Psoas muscle (tissue), 8 donors: ENCODE measurements at places on chromosomes 11 and 22. TPM values are rescaled to one million over a fixed set of nuclear protein-coding genes. Genes with fewer than 3 reads are reported as not detected.
A peak's percentile ranks its signal among the peaks of the same experiment; 100 is the strongest.

TENM4 gene
- 0.19 TPM for polyA plus RNA-seq

ABTB2 gene
- 4.5 TPM for polyA plus RNA-seq

DNA sequence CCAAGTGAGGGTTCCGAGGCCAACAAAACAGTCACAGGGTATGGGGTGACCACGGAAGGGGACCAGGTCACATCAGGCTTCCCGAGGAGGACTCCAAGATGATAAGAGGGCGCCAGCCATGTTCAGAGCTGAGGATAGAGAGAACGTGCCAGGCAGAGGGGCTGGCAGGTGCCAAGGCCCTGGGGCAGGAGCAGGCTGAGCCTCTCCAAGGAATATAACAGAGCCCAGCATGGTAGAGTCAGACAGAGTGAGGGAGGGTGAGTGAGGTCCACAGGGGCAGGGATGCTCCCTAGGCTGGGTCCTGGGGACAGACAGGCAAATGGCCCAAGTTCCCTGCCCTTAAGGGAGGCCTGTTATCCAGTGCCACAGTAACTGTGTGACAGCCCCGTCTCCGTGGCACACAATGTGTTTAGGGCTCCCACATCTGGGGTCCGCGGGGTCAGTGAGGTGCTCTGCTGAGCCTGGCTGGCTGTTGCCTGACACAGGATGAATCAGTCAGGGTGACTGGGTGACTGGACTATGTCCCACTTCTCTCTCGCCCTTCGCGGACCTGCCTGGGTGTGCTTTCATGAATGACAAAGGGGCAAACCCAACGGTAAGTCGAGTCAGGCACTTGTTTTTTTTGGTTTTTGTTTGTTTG is 105.3 kb downstream of the MPPED1 start:
- DNase-seq, result no peak

- DNase-seq, result no peak
Observed at GRCh38 chr11:8204025-8204424, 35.2 kb upstream of the RIC3 start.

DNA sequence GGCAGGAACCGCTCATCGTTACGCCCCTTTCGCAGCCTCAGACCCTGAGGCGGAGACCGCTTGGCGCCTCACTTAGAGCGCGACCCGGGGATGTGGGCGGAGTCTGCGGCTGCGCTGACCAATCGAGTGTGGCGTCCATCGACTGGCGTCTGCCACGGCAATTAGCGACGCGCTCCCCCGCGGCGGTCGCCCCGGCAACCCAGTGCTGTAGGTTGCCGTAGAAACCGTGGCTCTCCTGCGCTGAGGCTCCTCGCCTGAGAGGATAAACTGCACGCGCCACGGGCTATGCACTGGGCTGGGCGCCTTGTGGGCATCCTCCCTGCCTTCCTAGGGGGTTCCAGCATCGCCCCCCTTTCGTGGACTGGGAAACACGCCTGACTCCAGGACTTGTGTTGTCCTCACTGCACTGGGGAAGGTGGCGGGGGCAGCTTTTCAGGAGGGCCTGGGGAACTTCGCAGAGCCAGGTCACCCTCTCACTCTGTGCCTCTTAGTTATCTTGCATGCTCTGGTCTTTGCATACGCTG is 701 bp upstream of the P2RX6 start:
- DNase-seq, result peak; percentile 90

- DNase-seq, result no peak
Observed at GRCh38 chr11:57873196-57873911, 111.8 kb downstream of the CTNND1 start.

DNA sequence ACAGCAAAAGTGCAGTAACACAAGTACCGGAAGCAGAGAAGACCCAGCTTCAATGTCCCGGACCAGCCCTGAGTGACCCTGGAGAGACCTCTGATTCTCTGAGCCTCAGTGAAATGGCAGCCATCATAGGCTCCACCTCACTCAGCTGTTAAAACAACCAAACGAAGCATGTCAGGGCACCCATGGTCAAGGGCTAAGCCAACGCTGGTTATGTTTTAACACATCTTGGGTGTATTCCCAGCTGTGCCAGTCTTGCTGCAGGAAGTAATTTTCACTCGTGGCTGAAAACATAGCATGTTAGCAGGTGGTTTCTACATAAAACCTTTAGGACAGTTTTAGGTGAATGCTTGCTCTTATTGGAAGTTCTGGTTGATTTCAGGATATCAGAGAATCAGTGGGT is 30.9 kb downstream of the LMO2 start:
- DNase-seq, result no peak

DNA sequence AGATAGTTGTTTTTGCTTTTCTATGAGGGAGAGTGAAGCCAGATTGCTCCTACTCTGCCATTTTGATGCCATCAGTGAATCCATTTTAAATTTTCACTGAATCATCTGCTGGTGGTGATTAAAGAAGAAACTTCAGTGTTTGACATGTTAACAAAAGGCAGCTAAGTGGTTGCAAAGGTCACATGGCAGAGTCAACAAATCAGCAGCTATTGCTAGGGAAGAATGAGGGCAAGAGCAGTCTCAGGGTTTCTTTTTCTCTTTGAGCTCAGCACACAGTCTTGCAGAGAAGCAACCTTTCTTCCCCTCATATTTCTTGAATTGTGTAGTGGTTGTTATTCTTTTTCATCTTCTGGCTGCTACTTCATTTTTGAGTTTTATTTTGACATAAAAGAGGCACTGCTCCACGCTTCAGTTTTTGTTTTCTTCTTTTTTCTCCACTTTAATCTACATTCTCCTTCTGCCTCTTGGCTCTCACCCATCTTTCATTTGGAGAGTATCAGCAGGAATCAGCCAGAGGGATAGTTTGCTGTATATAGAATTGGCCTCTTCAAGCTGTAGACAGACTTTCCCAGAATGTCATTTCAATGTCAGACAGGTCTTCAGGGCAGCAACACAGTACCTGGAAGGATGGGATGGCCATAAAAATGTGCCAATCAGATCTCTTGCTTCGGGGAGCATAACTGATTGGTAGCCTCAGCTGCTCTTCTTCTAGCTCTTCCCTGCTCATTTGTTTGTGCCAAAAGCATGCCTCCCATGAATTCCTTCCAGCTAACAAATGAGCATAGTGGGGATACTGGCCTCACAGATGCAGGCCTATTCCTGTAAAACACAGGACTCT is 153.9 kb downstream of the TRPC6 start:
- no peak for DNase-seq

DNA sequence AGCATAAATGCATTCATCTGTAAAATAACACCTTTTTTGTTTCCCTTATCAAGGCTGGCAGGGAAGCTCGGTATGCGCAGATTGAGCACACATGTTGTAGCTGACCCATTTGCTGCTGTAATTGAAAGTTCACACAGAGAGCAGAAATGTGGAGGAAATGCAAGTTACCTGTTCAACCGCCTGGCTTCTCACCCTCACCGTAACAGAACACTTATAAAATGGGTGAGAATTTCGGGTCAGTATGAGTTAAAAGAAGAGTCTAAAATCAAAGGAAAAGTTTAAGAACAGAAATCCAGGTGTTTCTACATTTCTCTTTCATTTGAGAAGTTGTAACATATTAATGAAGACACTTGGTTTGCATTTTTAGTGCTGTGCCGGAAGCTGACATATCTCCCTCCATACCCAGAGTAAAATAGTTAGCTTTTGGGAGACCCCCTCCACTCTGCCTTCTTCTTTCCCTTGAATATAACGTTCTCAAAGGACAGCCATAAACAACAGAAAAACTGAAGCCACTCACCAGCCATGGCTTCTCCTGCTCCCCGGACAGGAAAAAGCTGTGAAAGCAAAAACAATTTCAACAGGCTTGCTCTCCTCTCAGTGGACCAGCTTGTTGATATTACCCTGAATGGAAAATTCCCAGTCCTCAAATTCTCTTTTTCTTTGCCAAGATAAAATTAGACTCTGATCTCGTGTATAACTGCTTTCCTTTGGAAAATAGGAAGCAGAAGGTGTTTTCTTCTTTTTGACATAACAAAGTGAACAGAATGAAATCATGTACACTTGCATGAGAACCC is at the start of gene CASP12:
Gene CASP12 (minus strand): TSS at position 570 of the 794 bp plus-strand sequence.
- no peak for DNase-seq

GRCh38 chr22:29740216-29740615 is 20.4 kb downstream of the CABP7 start:
- DNase-seq, result no peak

DNA sequence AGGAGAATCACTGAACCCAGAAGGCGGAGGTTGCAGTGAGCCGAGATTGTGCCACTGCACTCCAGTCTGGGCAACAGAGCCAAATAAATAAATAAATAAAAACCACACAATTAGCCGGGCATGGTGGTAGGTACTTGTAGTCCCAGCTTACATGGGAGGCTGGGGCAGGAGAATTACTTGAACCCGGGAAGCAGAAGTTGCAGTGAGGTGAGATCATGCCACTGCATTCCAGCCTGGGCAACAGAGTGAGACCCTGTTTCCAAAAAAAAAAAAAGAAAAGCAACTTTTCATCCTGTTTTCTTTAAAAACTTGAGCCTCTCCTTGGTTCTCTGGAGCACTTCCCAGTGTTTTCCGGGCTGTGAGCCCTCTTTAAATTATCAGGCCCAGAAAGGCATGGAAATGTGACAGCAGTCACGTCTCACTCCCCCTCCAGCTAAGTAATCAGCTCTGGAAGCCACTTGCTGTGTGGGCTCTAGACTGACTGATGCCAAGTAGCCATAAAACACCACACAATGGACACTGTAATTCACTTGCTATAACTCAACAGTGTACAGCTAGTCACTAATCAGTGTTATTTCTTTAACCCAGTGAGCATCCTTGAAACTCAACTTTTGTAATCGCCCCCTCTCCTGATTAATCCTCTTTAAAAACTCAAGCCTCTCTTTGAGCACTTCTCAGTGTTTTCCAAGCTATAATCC is 13.0 kb upstream of the MCHR1 start:
- no peak for DNase-seq

- peak; percentile 44 for DNase-seq
Observed at GRCh38 chr22:46001046-46001425, 24.1 kb upstream of the WNT7B start.

DDTL gene
- polyA plus RNA-seq, result 1.6 TPM

- peak; percentile 40 for DNase-seq
Observed at GRCh38 chr11:126477535-126478305, 122.2 kb downstream of the ST3GAL4 start.

DNA sequence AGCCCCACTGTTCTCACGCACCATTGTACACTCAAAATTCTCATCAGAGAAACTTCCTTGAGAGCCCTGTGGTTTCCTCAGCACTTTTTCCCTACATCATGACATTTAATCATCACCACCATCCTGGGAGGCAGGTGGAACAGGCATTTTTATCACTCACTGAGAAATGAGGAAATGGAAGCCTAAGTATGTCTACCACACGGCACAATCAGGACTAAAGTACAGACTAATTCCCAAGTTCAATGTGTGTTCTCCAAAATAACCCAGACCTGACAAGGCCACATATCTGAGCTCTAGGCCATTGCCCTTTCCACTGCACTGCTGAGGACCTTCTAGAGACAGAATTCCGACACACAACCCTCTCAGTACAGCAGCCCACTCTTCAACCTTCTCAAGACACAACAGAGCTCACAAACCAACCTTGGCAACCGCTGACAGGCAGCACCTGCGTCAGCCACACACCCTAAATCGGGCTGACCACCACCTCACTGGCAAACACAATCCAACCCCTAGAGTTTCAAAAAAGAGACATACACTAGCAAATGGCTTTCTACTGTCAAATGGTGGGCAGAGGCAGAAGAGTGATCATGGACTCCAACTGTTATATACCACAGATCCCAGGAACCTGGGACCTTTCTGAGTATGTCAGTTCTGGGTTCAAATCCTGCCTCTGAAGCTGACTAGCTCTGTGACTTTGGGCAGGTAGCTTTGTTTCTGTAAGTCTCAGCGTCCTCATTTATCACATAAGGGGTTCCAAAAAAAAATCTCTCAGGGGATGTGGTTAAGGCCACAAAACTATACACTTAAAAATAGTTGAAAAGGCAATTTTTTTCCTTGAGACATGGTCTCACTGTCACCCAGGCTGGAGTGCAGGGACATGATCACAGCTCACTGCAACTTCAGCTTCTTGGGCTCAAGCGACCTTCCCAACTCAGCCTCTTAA is 16.3 kb downstream of the SMCO4 start:
- no peak for DNase-seq

GRCh38 chr11:125756050-125756449 is 10.0 kb downstream of the PATE1 start:
- no peak for DNase-seq

APOL5 gene
- polyA plus RNA-seq, result 0.04 TPM

CCDC116 gene
- 0.32 TPM for polyA plus RNA-seq

C22orf15 gene
- polyA plus RNA-seq, result not detected

- DNase-seq, result no peak
Observed at GRCh38 chr11:94673386-94673785, 94.8 kb upstream of the AMOTL1 start.

DMC1 gene
- 0.91 TPM for polyA plus RNA-seq

- peak; percentile 81 for DNase-seq
Observed at GRCh38 chr22:27804470-27805297, 3.1 kb upstream of the MN1 start.

GRCh38 chr11:72514331-72514730 is 80.0 kb upstream of the CLPB start:
- no peak for DNase-seq

- DNase-seq, result no peak
Observed at GRCh38 chr22:49792107-49792506, 35.6 kb downstream of the BRD1 start.

- no peak for DNase-seq
Observed at GRCh38 chr11:26439854-26440253, 107.9 kb downstream of the ANO3 start.

SERHL2 gene
- polyA plus RNA-seq, result 1.5 TPM

CRYBB2 gene
- not detected for polyA plus RNA-seq

DNA sequence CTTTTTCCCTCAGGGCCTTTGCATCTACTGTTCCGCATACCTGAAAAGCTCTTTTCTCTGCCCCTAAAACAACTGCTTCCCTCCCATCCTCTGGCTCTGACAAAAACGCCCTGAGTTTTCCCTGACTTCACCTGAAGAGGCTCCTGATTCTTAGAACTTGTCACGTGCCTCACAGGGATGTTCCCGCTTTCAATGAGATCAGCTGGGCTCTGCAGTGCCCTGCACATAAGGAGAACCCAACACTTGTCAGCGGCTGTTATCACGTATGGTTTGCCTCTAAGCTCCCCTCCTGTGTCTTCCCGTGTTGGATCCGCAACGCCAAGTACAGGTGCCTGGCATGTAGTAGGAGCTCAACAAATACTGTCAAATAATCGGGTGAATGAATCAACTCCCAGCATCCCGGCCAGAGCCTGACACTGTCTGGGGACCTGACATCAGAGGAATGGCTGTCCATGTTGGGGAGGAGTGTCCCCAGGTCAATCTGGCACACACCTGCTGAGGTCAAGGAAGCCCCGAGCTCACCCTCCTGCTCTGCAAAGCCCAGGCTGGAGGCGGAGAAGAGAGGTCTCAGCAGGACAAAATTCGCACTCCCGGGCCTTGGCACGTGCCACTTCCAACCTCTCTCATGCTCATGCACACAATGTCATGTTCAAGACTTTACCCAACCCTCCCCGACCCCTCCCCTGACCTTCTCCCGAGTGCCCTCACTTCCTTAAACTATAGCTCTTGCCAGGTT is 4.2 kb upstream of the GRK2 start:
- no peak for DNase-seq
